Panc1 (cell line): ENCODE measurements at places on chromosomes 7 and 10.

GRCh38 chr10:79608505-79609375 is 2.0 kb upstream of the SFTPA1 start:
- no peak for DNase-seq

DNA sequence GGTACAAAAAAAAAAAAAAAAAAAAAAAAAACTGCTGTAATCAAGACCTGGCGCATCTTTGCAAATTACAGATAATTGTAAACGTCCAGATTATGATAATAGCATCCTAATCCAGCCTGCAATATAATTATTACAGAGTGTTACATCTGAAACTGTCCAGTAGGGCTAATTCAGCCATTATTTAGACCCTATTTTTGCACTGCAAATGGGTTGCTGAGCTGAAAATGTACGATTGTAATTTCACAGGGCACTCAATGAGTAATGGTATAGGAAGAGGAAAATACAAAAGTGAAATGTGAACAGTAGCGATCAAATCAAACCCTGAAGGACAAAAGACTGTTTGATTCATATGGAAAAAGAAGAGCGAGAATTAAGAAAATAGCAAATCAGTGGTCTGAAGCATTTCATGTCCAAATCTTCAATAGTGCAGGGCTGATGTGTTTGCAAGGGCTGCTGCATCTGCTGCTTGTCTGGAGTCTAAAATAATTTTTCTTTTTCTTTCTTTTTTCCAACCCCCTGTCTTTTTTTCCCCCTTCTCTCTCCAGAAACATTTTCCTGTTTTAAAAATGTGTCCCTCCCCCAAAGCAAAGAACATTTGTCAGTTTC is 8.9 kb downstream of the DLX6 start:
- DNase-seq = no peak

- DNase-seq = no peak
Observed at GRCh38 chr10:27658788-27659187, 86.8 kb downstream of the MKX start.

DNA sequence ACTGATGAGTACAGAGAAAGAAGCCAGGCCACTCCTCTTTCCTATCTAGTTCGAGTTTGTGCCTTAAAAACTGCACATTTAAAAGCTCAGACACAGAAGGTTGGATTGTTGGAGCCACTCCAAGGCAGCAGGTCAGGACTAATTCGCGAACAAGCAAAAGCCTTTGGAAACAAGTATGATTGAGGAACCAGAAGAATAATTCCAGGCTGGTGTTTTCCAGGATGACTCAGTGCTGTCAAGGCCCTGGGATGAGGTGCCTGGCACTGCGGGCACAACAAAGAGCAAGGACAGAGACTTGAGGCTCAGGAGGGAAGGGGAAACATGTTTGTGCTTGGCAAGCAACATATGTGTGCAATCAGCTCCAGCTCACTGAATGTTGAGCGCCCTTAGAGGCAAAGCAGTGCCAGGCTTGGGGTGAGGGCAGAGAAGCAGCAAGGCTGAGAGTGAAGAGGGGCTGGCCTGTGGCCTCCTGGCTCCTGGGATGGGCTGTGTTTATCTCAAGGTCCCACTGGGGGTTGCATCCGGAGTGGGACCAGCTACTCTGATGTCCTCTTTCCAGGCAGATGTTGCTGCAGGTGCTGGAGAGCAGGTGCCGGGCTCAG is 44.1 kb downstream of the VSTM4 start:
- no peak for DNase-seq

DNA sequence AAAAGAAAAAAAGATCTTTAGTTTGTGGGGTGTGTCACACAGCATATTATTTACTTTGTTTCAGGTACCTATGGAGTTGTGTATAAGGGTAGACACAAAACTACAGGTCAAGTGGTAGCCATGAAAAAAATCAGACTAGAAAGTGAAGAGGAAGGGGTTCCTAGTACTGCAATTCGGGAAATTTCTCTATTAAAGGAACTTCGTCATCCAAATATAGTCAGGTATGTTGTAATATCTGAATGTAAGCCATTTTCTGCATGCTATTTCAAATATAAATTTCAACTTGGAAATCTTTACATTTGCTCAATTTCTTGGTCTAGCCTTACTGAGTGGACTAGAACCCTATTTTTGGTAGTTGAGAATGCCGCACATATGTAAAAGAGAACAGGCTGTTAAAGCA is 6.4 kb downstream of the CDK1 start:
- no peak for DNase-seq

- no peak for DNase-seq
Observed at GRCh38 chr7:125347269-125347668, 417.6 kb upstream of the POT1 start.
